Lower lobe of right lung (tissue), 2 donors: ENCODE measurements at places on chromosomes 7 and 10. TPM values are rescaled to one million over a fixed set of nuclear protein-coding genes. Genes with fewer than 3 reads are reported as not detected.

- no peaks in the 10 kb centered on the region for H3K4me1 ChIP-seq
- no peak overlapping the region for H3K4me3 ChIP-seq
- no peaks in the 10 kb centered on the region for H3K27me3 ChIP-seq
- no peak overlapping the region for H3K27ac ChIP-seq
- H3K36me3 ChIP-seq: no peaks in the 10 kb centered on the region
- DNase-seq: no peak
Measured at GRCh38 chr7:149707448-149707886, 65.9 kb downstream of the ZNF467 start.

DNA sequence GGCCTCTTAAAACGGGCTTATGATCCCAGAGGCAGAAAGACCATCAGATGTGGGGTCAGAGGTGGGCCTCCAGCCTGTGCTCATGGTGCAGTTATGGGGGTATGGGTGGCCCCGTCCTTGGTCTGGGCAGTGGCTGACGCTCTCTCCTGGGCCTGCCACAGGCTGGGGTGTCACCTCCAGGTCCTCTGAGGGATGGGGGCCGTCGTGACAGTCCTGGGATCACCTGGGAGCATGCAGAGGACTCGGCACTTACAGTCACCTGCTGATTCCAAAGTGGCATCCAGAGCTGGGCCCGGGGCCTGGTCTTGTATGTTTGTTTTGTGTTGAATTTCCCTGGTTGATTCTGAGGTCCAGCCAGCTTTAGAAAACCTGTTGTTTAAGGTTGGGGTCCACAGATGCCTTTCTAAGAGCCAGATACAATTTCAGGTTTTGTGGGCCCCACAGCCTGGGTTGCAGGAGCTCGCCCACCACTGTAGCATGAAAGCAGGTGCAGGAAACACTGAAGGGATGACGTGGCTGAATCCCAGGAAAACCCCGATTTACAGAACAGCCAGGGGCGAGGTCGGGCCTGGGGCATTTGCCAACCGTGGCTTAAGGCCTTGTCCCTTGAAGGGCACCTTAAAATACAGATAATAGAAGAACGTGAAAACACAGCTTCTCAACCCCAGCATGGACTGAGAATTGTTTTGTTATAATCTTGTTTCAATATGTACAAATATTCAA lies 170.7 kb upstream of the PPP2R2D start:
- no peak overlapping the region for H3K4me3 ChIP-seq
- peaks cover 12% of the 10 kb centered on the region for H3K4me1 ChIP-seq
- no peaks in the 10 kb centered on the region for H3K36me3 ChIP-seq
- H3K27ac ChIP-seq: no peak overlapping the region
- peaks cover 9% of the 10 kb centered on the region for H3K27me3 ChIP-seq
- no peak for DNase-seq

GRCh38 chr10:129544205-129545202 lies 77.5 kb downstream of the MGMT start:
- H3K36me3 ChIP-seq: no peaks in the 10 kb centered on the region
- no peak overlapping the region for H3K27ac ChIP-seq
- no peak overlapping the region for H3K4me3 ChIP-seq

GRCh38 chr7:158310924-158311666 lies 276.5 kb downstream of the PTPRN2 start:
- H3K4me3 ChIP-seq: no peak overlapping the region
- no peak for DNase-seq
- no peaks in the 10 kb centered on the region for H3K27me3 ChIP-seq
- H3K36me3 ChIP-seq: no peaks in the 10 kb centered on the region

GRCh38 chr7:2856388-2857169 lies 12.5 kb upstream of the GNA12 start:
- no peak for DNase-seq
- no peaks in the 10 kb centered on the region for H3K4me1 ChIP-seq
- H3K27me3 ChIP-seq: no peaks in the 10 kb centered on the region
- H3K27ac ChIP-seq: no peak overlapping the region

- no peaks in the 10 kb centered on the region for H3K27me3 ChIP-seq
- H3K36me3 ChIP-seq: no peaks in the 10 kb centered on the region
- no peak overlapping the region for H3K27ac ChIP-seq
- no peak overlapping the region for H3K4me3 ChIP-seq
- no peak for DNase-seq
Measured at GRCh38 chr10:34175121-34175520, 640.0 kb downstream of the PARD3 start.

Gene BMPR1A
- total RNA-seq: 37.0 TPM

Gene ANKRD1
- 47.5 TPM for total RNA-seq

Gene NKX2-3
- total RNA-seq: not detected

Gene UNCX
- not detected for total RNA-seq

Gene MARVELD1
- 36.5 TPM for total RNA-seq
